ENCODE measurements at places on chromosomes 12 and 14.

DNA sequence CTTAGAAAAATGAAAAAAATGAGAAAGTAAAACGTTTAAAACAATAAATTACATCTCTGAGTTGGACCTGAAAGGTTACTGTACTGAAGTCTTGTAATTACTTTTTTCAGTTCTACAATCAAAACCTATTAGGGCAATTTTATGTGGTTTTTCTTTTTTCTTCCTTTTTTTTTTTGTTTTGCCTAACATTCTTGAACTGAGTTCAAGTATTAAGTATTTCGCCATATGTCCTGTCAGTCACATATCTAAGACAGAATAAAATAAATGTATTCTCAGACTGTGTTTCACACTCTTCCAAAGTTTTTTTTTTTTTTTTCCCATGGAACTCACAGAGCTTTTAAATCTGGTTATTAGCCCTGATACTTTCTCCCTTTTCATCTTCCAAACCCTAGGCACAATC, 172.0 kb downstream of the BCAT1 start:
- no peak for DNase-seq

DNA sequence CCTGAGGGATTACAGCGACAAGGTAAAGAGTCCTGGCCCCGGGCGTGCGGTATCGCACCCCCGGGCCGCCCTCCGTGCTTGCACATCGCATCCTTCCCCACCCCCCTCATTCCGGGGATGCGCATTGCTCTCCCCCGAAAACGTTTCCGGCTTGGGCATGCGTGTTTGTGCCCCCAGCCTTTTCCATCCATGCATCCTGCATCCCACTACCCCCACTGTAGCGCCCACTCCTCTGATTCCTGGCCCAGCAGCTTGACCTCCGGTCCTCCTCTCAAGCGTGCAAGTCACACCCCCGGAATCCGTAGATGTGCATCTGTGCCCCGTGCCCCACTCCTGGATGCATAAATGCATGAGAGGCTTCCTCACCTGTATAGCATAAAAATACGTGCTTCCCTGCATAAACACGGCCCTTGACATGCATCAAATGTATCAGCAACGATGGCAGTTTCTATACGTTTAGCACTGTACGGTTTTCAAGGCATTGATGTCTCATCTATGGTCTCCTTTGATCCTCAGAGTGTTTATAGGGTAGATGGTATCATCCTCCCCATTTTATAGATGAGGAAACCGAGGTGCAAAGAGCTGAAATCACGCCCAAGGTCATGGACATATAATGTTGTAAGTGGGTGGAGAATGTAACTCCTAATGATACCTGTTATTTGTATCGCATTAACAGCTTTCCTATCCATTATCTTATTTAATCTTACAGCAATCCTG, 484 bp downstream of the RIC8B start:
- DNase-seq: peak; percentile 38

DNA sequence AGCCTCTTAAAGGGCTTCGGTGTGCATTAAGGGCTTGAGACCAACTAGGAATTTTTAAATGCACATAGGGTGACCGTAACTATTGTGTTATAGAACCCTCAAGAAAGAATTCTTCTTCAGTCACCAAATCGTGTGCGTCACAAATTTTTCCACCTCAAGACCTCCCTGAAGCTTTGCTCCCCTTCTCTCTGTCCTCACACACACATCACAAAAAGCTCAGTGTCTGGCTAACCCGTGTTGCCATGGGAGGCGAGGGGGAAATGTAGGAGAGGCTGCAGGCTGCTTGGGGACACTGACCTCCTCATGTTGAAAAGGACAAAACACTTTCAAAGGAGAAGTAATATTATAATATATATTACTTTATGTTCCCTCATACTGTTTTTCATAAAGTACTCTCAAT, 10.6 kb downstream of the SSPN start:
- DNase-seq: no peak

DNA sequence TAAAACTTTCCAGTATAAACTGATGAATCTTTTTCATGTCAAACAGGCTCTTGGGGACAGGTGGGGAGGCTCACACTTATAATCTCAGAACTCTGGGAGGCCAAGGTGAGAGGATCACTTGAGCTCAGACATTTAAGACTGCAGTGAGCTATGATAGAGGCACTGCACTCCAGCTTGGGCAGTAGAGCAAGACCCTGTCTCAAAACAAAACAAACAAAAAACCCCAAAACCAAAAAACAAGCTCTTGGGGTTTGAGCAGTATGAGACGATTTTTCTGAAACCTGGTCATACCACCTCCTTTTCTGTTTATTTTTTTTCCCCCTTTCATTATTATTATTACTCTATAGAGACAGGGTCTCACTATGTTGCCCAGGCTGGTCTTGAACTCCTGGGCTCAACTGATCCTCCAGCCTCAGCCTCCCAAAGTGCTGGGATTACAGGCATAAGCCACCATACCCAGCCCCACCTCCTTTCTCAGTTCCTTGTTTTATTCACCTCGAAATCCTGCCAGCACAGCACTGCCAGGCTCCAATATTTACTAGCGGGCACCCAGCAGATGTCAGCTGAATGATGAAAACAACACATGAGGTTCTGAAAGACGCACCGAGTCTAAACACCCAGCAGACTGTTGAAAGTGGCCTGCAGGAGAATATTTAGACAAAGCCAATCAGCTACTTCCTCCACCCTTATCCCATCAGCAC, 19.5 kb upstream of the CDK17 start:
- DNase-seq: no peak

DNA sequence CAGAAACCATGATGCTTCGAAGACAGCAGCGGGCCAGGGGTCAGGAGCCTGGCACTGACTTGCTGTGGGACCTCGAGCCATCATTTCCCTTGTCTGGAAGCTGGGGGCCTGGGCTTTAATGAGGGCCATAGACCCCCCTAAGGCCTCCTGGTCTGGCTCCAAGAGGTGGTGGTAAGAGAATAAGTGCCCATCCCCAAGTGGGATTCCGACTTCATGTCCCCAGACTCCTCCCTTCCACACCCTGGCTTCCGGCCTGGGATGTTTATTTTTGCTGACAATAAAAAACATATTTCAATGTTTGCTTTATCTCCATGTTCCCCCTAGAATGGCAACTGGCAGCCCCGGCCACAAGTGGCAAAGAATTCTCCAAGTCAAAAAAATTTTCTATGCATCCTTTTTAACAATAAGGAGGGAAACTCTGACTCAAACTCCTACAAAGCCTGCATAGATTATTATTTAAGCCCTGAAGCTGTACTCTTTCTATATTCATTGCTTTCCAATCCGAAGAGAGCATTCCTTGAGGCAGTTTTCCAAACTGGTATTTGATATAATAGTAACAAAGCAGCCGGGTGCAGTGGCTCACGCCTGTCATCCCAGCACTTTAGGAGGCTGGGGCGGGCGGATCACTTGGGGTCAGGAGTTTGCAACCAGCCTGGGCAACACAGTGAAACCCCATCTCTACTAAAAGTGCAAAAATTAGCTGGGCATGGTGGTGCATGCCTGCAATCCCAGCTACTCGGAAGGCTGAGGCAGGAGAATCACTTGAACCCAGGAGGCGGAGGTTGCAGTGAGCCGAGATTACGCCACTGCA, 84.0 kb downstream of the ITPK1 start:
- DNase-seq: no peak

DNA sequence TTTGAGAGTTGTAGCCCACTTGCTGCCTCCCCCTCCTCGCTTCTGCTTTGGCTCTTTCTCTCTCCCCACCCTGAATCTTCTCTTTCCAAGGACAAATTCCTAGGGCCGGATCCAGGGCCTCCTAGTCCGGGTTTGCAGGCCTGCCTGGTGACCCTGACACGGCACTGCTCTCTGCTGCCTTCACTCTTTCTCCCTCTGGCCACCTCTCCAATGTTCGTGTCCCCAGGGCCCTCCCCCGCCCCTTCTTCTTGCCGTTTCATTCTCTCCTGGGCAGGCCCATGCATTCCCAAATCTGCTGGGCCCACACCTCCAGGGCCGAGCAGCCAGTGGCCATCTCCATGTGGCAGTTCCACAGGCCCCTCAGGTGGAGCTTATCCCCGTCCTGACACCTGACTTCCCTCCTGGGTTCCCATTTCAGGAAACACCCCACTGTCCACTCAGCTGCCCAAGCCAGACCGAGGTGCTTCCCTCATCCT, 34.0 kb upstream of the CORO1C start:
- DNase-seq: no peak

DNA sequence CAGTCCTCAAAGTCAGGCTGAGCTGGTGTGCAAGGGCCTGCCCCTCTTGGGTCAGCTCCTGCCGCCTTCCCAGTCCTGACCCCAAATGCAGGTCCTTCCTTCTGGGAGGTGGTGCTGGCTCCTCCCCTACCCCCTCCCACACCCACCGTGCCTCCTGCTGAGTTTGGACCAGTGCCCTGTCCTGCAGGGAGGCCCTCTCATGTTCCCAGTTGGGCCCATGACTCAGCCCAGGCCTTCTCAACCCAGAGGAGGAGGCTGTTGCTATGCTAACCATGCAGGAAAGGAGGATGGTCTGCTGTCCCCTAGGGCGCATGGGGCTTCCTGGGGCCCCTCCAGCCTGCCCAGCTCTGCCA, 4.4 kb downstream of the ZBTB42 start:
- no peak for DNase-seq

DNA sequence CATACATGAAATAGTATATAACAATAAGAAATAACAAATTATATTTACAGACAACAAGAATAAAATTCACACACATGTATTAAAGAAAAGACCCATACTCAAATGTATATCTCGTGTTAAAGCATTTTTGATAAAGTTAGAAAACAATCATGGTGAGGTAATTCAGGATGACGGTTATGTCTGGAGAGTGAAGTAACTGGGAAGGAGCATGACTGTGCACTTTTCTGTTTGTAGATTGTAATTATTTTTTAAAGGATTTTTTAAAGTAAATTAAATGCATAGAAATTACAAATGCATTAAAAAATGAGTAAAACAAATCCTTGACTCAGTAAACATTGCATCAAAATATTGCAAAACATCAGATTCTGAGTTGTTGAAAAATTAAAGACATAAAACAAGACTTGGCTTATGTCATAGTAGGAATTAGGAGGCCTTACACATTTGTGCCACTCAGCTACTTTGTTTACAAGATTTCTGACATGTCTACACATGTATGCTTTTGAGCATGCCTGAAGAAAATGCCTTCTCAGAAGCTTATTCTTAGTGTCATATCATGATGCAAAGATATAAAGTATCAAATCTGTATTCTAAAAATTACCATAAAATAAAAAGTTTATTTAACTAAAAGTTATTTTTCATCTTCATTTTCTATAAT, 1325.1 kb downstream of the SLC16A7 start:
- DNase-seq: no peak

DNA sequence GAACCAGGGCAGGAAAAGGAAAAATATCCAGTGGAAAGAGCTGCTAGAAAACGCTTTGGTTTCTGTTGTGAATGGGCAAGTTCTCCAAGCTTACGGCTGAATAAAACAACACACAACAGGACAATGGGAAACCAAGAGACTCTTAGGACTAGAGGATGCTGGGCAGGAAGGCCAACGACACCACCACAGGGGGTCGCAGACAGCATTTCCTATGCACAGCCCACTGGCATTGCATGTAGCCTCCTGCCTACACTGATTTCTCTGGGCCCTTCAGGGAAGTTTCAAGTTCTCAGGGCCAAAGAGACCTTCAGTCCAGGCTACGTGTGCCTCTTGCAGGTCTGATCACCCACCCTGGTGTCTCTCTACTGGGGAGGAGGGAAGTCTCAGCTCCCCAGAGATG, 108.0 kb downstream of the RIMBP2 start:
- DNase-seq: no peak

GRCh38 chr14:73877790-73878189, 8.9 kb upstream of the ZNF410 start:
- no peak for DNase-seq

DNA sequence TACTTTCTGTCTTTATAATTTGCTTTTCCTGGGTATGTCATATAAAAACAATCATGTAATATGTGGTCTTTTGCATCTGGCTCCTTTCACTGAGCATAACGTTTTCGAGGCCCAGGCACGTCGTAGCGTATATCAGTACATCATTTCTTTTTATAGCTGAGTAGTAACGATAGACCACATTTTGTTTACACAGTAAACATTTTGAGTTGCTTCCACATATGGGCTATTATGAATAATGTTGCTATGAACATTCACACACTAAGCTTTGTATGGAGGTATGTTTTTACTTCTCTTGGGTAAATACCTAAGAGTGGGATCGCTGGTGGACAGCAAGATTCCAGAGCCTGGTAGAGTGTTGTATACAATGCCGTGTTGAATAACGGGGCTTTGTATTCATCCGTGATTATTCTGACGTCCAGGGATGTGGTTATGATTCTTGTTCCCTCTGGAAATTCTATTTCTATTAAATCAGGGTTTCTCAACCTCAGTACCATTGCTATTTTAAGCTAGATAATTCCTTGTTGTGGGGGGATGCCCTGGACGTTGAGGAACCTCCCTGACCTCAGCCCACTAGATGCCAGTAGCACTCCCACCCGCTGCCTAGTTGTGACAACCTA, 38.9 kb upstream of the CIT start:
- DNase-seq: no peak

- DNase-seq: no peak
These were observed 4.3 kb downstream of the STRAP start for GRCh38 chr12:15886372-15887042.

DNA sequence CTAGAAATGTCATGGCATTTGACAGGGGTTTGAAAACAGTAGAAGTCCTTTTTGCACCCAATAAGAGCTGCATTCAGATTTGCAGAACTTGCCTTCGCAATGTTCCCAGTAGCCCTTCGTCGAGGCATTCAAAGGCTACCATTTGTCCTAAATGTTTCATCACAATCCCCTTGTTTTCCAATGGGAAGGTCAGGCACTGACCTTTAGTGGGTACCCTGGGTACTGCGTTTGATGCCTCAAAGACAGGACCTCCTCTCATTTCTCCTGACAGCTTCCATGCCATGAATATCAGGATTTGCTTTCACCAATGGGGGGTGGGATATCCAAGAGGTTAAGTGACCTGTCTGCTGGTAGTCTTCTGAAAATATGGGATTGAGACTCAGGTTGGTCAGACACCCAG, 1063.1 kb downstream of the BCL11B start:
- no peak for DNase-seq

DNA sequence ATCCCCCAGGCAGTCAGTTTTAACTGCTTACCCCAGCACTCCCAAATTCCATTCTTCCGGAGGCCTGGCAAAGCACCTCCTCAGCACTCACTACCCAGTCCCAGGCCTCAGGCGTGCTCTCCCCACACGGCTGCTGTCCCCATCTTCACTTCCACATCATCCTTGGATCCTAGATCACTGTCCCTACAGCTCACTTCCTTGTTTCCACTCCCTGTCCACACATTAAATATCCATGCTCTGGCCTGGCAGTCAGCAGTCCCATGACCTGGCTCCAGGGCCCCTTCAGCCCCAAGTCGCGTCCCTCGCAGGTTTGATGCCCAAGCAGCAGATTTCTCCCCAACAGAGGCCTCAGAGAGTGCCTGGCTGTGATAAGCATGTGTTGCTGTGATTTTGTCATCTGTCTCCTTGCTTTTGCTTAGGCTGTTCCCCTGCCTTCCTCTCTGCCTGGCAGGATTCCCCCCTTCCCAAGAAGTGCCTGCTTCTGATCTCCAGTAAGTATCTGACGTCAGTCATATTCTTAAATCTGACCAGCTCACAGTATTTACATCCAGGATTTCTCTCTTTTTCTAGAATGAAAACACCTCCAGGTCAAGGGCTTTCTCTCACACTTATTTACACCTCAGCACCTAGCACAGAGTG, 241.7 kb downstream of the ZFP36L1 start:
- no peak for DNase-seq

- DNase-seq: no peak
These were observed 58.1 kb upstream of the SRSF5 start for GRCh38 chr14:69708586-69709560.

GRCh38 chr14:100813291-100813690, 12.6 kb upstream of the MEG3 start:
- DNase-seq: no peak
